ENCODE measurements at places on chromosomes 11 and 22.

DNA sequence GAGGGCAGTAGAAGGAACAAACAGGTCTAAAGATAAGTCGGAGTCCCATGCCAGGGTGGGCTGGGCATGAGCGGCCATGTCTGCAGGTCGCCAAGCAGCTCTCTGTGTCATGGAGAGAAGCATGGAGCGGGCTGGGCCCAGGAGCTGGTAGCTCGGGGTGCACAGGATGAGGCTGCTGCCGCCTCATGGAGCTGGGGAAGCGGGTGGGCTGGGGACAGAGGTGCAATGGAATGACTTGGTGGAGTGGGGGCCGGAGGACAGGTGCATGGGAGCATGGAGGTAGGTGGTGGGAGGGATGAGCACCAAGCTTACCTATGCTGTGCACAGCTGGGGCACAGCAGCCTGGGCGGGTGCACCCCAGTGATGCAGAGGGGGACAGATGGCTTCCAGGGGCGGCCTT is 3.6 kb downstream of the NRXN2 start:
- DNase-seq = no peak

DNA sequence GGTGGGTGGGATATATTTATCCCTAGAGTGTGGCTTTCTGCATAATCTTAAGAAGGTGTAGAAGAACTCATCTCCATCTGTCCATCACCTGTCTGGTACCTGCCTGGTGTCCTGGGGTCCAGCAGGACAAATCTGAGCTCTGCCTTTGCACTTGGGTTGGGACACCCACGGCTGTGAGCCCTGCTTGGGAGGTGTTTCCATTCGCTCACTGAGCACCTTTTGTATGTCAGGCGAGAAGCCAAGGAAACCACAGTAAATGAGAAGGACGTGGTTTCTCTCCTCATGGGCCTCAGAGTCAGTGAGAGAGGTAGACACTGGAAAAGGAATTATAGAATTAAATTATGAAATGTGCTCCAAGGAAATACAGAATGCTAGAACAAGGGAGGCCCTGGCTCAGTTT is 555.9 kb downstream of the MIAT start:
- no peak for DNase-seq

GRCh38 chr11:70522309-70522592 is 123.9 kb downstream of the CTTN start:
- no peak for DNase-seq

DNA sequence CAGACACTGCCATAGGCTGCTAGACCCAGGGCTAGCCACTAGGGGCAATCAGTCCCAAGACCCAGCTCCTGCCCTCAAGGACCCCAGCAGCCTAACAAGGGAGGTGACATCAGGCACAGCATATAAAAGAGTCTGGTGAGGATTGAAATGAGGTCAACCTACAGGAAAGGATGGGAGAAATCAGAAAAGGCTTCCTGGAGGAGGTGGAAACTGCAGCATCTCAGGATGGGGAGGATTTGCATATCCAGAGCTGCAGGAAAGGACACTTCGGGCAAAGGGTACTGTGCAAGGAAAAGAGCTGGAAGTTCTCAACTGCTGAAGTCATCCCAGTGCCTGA is 2.9 kb upstream of the ARFGAP2 start:
- DNase-seq = no peak

GRCh38 chr11:120329556-120329955 is 4.5 kb downstream of the TLCD5 start:
- no peak for DNase-seq

GRCh38 chr22:48432781-48433518 is 1394.7 kb downstream of the BRD1 start:
- no peak for DNase-seq

DNA sequence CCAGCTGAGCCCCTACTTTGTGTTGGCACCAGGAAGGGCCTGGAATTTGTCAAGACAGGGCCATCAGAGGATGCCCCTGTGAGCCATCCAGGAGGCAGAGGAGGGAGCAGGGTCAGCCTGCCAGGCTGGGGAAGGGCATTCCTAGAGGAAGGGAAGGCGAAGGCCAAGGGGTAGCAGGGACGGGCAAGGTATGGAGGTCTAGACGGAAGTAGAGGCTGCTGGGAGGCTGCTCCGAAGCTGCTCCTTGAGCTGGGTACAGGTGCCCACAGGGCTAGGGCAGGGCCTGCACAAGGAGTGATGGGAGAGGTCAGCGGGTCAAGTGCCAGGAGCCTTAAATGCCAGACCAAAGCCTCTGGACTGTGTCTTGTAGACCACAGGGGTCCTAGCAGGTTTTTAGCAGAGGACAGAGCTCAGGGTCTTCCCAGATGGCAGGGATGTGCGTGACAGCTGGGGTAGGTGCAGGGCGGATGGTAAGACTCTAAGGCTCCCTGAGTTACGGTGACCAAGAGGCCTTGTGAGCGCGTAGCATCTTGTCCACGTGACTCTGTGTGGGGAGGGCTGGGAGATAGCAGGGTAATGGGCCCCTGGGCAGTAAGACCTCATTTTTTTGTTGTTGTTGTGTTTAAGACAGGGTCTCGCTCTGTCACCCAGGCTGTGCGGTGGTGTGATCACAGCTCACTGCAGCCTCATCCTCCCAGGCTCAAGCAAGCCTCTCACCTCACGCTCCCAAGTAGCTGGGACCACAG is 31.7 kb upstream of the CSNK1E start:
- DNase-seq = no peak

- DNase-seq = no peak
Observed at GRCh38 chr11:74154620-74155281, 16.1 kb downstream of the C2CD3 start.

DNA sequence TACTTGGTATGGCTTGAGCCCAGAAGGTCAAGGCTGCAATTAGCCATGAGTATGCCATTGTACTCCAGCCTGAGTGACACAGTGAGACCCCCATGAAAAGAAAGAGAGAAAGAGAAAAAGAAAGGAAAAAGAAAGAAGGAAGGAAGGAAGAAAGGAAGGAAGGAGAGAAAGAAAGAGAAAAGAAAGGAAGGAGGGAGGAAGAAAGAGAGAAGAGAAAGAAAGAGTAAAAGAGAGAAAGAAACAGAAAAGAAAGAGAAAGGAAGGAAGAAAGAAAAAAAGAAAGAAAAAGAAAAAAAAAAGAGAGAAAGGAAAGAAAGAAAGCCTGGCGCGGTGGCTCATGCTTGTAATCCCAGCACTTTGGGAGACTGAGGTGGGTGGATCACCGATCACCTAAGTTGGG is 77.5 kb downstream of the CSTPP1 start:
- no peak for DNase-seq

DNA sequence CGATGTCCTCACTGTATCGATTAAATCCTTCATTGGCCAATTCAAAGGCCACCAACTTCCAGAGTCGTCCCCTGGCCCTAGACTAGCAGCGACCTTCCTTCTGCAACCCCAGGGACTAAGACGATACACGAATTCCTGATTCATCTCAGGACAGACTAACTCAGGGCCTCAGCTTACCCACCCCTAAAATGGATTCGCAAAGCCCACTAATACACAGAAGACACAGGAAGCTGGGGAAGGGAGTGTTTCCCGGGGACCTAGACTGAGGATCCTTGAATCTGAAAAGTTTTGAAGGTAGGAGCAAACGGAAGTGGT is 509 bp downstream of the LAMTOR1 start:
- no peak for DNase-seq

- no peak for DNase-seq
Observed at GRCh38 chr22:47591709-47592108, 829.3 kb downstream of the TBC1D22A start.

DNA sequence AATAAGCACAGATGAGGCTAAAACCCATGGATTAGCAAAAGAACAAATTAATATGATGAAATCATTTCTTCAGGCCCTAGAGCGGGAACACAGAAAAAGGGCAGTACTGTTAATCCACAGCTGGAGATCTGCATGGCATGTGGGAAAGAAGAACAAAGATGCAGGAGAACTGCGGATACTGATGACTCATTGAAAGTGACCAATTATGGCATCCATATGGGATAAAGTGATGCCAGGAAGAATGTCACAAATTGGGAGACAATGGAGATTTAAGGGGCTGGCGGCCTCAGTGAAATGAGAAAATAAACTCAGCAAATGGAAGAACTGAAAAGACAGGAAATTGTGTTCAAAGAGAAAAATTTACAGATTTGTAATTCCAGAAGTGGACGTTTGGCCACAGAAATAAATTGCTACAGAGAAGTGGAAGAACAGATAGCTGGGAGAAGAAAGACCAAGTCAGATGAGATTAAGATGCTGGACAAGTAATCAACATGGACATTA is 39.4 kb downstream of the SIK3 start:
- no peak for DNase-seq

GRCh38 chr22:42307806-42308563 is 37.5 kb upstream of the TCF20 start:
- DNase-seq = no peak

DNA sequence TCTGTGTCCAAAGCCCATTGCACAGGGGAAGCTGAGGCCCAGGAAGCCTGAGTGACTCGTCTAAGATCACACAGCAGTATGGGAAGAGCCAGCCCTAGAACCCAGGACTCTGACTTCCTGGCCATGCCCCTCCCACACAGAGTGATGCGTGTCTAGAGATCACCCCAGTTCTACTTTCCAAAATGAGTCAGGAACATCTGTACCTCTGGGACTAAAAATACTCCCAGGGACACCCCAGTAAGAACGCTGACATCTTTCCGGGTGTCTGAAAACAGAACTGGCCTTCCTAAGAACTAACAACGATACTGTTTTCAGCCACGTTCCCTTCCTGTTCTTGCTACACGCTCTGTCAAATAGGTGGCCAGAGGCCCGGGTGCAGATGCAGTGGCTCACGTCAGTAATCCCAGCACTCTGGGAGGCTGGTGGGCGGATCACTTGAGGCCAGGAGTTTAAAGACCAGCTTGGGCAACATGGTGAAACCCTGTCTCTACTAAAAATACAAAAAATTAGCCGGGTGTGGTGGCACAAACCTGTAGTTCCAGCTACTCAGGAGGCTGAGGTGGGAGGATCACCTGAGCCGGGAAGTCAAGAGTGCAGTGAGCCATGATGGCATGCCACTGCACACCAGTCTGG is 21.7 kb upstream of the PDGFB start:
- no peak for DNase-seq

DNA sequence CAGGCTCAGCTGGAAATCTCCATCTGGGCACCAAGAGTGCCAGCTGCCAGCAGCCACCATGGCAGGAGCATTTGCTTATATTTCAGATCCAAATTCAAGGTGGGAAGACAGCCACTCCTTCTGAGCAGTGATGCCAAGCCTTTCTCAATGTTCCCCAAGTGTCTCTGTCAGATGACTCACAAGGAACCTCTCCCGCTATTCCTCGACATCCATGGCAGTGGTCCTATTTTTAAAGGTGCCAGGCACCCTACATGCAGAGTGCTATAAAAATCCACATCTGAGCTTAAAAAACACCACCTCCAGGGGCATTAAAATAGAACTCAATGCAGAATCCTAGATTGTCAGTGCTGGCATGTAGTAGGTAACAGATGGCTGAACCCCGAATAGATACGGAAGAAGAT is 112.1 kb downstream of the SLC1A2 start:
- no peak for DNase-seq

DNA sequence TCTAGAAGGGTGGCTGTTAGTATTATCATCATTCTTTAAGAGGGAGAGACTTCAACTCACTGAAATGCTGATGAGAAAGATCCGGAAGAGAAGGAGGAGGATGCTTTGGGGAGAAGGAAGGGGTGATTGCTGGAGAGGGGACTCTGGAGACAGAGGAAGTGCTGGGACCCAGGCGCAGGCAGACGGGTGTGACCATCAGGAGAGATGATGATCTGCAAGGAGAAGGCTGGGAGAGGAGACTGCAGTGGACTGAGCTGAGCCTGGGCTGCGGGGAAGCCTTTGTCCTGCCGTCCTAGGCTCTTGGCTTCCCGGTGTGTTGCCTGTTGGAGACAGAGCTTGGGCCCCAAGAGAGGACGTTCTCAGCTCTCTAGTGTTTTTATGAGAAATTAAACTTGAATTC is 22.6 kb downstream of the RASD2 start:
- no peak for DNase-seq

- no peak for DNase-seq
Observed at GRCh38 chr11:121547574-121547973, 94.8 kb upstream of the SORL1-AS1 start.

DNA sequence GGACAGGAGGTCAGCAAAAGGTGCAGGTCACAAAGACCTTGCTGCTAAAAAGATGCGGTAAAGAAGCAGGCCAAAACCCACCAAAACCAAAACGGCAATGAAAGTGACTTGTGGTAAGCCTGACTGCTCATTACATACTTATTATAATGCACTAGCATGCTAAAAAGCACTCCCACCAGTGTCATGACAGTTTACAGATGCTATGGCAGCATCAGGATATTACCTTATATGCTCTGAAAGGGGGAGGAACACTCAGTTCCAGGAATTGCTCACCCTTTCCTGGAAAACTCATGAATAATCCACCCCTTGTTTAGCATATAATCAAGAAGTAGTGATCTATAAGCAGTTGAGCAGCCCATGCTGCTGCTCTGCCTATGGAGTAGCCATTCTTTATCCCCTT is 45.2 kb upstream of the SLC5A12 start:
- DNase-seq = no peak

DNA sequence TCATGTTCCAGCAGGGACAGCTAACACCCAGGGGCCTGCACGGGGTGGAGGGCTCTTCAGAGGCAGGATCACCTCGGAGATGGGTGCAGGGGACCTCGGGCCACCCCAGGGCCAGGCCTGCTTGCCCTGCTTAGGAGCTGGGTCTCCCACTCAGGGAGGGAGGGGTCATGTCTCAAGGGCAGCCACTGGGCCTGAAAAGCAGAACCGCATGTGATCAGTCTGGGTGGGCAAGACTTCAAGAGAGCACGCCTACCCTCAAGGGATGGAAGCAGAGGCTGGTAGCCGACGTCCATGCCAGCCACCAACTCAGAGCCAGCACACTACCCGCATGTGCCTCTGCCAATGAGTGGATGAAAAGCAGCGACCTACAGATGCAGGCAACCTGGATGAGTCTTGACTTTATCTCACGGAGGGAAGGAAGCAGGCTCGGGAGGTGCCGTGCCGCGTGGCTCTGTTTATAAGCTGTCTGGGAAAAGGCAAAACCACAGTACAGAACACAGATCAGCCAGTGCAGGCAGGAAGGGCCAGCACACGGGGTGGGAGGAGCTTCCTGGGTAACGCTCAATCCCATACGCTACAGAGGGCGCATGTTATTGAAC is 16.0 kb downstream of the TBX1 start:
- DNase-seq = no peak

DNA sequence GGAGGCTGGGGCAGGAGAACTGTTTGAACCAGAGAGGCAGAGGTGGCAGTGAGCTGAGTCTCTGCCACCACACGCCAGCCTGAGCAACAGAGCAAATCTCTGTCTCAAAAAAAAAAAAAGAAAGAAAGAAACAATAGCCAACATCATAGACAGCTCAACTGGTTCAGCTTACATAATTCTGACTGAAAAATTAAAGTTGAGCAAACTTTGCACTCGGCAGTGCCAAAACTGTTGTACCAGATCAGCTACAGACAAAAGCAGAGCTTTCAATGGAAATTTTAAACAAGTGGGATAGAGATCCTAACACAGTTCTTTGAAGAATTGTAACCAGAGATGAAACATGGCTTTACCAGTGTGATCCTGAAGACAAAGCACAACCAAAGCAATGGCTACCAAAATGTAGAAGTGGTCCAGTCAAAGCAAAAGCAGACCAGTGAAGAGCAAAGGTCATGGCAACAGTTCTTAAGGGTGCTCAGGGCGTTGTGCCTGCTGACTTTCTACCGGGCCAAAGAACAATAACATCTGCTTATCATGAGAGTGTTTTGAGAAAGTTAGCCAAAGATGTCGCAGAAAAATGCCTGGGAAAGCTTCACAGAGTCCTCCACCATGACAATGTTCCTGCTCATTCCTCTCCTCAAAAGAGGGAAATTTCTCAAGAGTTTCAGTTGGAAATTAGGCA is 59.3 kb downstream of the TTC28 start:
- DNase-seq = no peak

- DNase-seq = no peak
Observed at GRCh38 chr11:128905345-128906184, 14.4 kb downstream of the KCNJ5 start.
